Stimulated activated CD8-positive, alpha-beta memory T cell treated with anti-CD3 and anti-CD28 coated beads, Interleukin-12 subunit alpha, Interleukin-12 subunit beta, amount 100 ng/mL, for 4 hours (primary cell): ENCODE measurements at places on chromosomes 16 and 17.

DNA sequence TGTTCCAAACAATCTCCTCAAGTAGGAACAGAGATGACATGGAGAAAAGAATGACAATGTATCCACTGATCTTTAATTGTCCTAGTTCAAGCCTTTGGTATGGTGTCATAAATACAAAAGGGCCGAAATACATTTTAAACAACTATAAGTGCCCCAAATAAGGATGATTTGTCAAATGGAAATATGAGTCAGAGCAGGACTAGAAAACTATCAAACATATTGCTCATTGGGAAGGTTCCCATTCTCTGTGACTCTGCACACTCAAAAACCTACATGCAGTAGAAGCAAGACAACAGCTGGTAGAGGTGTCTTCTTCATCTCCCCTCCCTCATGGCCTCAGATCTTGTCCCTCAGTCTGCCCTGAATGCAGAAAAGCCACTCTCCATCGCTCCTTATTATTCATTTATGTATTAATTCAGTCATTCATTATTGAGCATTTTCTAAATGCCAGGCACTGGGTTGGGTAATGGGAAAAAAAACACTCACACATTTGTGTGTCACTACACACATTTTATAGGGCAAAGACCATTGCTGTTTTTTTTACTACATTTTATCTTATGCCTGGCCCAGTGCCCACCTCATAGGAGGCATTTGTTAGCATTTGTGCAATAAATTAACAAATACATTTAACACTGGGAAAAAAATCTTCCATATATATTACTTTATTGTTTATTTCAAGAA is 10.1 kb downstream of the CA10 start:
- no peak for DNase-seq

- DNase-seq: no peak
These were observed 51.9 kb downstream of the ZZEF1 start for GRCh38 chr17:4090898-4091297.

- DNase-seq: no peak
These were observed 81.5 kb upstream of the TNRC6C start for GRCh38 chr17:77877036-77877435.

GRCh38 chr16:85498607-85499006 is 114.5 kb upstream of the GSE1 start:
- no peak for DNase-seq

DNA sequence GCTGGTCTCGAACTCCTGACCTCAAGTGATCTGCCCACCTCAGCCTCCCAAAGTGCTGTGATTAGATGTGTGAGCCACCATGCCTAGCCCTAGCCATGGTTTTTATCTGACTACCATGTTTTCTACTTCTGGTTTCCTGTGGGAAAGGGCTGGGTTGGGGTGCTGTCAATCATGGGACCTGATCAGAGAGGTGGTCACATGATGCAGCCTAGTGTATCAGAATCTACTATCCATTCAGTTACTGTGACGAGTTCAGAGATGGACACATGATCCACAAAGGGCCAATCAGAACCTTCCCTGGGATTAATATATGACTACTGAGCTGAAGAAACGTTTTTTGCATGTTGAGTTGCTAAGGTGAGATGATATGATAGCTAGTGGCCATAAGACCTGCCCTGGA is 59.1 kb downstream of the ABCC6 start:
- DNase-seq: no peak

- DNase-seq: no peak
These were observed 206.9 kb downstream of the RAB11FIP4 start for GRCh38 chr17:31598399-31598782.
